ENCODE measurements at places on chromosomes 2 and 18.

DNA sequence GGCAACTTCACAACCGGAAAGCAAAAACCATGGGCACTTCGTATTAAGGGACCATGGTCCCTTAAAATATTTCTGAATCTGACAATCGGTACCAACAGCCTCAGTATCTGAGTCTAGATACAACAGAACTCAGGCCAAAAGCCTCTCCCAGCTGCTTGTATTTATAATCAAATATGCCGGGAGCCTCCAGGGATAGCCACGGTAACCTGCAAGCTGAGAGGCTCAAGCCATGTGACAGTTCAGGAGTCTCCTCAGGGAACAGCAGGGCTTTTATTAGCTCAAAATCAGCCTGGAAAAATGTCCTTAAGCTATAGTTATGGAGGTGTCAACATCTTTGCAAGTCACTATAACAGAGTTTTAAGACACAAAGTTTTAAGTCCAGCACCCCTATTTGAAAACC, 352.8 kb upstream of the GYPC start:
- DNase-seq = no peak

DNA sequence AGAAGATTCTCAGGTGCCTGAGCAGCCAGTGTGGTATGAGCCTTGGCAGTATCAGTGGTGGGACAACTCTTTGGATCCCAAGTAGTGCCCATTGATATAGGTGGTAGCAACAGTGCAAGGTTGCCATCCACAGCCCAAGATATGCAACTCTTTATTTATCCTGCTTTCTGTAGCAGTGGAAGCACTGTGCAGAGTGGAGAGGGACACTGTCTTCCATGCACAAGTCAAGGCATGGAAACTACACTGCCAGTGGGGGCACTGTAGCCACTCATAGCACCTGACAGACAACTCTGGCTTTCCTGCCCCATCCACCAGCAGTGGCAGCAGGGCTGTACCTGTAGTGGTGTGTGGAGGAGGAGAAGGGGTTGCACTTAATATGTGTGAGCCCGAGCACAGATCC, 409.6 kb upstream of the TMEFF2 start:
- DNase-seq = no peak

GRCh38 chr18:77316641-77317040, 67.0 kb downstream of the GALR1 start:
- no peak for DNase-seq

- no peak for DNase-seq
Observed at GRCh38 chr18:59518705-59519104, 159.6 kb upstream of the LMAN1 start.

GRCh38 chr2:73112026-73112912, 479 bp downstream of the RAB11FIP5 start:
- peak; percentile 55 for DNase-seq

GRCh38 chr2:172169611-172170010, 66.9 kb upstream of the DLX2 start:
- DNase-seq = no peak

DNA sequence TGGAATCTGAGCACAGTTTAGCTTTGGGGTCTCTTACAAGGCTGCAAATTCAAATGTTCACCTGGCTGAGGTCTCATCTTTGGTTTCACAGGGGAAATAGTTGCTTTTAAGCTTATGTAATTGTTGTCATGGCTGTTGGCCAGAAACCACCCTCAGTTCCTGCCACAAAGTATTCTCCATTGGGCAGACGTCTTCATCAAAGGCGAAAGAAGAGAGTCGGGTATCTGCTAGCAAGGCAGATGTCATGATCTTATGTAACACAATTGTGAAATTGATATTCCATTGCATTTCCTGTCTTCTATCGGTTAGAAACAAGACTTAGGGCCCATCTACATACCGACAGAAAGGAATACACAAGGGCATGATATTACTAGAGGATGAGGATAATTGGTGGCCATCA, 816.2 kb downstream of the MBD2 start:
- DNase-seq = no peak

DNA sequence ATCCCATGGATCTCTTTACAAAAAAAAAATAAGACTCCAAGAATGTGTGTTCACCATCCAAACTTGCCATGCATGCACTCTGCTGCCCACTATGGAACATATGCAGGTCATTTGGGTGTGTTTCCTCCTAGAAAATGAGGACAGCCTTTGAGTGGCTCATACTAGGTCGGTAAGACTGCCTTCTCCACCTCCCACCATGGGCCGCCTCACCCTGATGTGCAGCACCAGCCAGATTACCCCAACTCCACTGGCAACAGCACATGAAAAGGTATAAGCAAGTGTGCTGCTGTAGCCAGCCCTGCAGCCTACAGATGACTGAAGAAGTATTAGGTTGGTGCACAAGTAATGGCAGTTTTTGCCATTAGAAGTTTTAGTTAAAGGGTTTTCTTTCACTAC, 214.2 kb downstream of the ATAD2B start:
- peak; percentile 23 for DNase-seq
